Activated CD8-positive, alpha-beta memory T cell treated with anti-CD3 and anti-CD28 coated beads, Interleukin-2, amount 50 U/mL, for 4 hours (primary cell): ENCODE measurements at places on chromosomes 16 and 17.

DNA sequence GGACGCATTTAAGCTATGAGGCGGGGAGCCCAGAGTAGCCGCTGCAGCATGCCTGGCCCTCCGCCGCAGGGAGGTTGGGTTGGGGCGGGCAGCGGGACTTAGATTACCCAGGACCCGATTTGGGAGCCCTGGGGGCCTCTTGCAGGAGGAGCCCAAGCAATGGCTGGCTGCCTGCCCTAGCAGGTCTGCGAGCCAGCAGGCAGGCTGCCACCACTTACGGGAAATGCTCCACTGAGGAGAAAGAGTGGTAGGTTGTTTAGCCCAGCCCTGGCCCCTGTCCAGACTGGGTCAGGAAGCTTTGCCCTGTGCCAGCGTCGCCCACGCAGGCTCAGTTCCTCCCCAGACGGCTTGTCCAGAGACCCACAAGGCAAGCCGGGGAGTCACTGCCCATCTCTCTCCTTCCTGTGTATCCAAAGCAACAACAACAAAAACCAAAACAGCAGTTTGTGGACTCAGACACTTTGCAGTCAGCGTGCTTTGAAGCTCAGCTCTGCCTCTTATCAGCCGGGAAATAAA, 10.3 kb upstream of the TVP23A start:
- no peak for DNase-seq

- no peak for DNase-seq
These were observed 63.2 kb upstream of the RPL38 start for GRCh38 chr17:74140282-74140681.

GRCh38 chr17:44872131-44872768, 24.6 kb downstream of the HIGD1B start:
- DNase-seq = no peak

GRCh38 chr17:82047914-82048570, 3.6 kb downstream of the RFNG start:
- DNase-seq = no peak

GRCh38 chr16:52584354-52585320, 37.7 kb upstream of the TOX3 start:
- DNase-seq = no peak

- no peak for DNase-seq
These were observed 12.4 kb downstream of the RAB5C start for GRCh38 chr17:42142371-42142896.

DNA sequence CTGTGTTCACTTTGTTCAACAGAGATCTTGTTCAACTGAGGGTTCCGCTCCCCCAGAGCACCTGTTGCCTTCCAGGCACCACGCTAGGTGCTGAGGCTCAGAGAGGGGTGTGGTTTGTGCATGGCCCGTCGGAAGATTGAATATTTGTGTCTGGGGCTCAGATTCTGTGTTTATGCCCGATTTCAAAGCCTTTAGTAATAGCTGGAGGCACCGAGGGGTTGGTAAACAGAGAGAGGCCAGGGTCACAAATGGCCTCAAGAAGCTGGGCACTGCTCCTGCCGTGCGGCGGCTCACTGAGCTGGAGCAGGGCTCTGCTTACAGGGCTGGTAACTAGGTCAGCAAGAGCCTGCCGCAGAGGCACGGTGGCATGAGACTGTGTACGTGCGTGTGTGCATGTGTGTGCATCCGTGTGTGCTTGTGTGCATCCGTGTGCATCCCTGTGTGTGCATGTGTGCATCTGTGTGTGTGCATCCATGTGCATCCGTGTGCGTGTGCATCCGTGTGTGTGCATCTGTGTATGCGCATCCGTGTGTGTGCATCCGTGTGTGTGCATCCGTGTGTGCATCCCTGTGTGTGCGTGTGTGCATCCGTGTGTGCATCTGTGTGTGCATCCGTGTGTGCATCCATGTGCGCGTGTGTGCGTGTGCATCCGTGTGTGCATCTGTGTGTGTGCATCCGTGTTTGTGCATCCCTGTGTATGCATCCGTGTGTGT, 5.4 kb downstream of the ITGAE start:
- DNase-seq = peak; percentile 27

GRCh38 chr17:49746791-49747490, 17.0 kb downstream of the FAM117A start:
- no peak for DNase-seq

- no peak for DNase-seq
These were observed 10.0 kb downstream of the TMEM235 start for GRCh38 chr17:78241277-78242023.

- DNase-seq = no peak
These were observed 96.9 kb downstream of the ADCY9 start for GRCh38 chr16:4019371-4019791.

DNA sequence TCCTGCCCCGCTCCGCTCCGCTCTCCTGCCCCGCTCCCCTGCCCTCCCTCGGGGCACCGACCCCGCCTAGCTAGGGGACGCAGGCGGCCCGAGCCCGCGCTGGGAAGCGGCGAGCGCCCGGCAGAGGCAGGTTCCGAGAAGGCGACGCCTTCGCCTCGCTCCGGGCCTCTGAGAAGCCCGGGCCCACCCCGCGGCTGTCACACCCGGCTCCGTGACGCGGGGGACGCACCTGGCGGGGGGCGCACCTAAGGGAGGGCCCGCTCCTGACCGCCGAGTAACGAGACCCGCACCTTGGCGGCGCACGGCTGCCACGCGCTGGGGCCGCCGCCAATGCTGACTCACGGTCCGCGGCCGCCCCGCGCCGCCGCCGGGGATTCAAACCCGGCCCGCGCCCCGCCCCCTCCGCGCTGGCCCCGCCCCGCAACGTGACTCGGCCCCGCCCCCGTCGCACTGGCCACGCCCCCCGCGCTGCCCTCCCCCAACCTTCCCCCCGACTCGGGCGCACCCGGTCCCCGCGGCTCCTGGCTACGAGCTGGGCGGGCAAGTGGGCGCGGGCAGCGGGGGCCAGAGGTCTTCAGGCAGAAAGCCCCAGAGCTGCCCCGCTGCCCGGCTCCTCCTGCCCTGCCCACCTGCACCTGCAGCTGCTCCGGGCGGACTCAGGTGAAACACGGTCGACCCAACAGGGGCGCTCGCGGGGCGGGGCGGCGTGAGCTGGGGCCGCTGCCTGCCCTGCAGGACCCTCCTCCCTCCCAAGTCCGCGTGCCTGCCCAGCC, 27.8 kb downstream of the GNPTG start:
- DNase-seq = peak; percentile 65

- DNase-seq = no peak
These were observed 40.9 kb downstream of the SKAP1 start for GRCh38 chr17:48388955-48389743.

GRCh38 chr16:27993587-27993986, 69.9 kb downstream of the GSG1L start:
- DNase-seq = no peak

DNA sequence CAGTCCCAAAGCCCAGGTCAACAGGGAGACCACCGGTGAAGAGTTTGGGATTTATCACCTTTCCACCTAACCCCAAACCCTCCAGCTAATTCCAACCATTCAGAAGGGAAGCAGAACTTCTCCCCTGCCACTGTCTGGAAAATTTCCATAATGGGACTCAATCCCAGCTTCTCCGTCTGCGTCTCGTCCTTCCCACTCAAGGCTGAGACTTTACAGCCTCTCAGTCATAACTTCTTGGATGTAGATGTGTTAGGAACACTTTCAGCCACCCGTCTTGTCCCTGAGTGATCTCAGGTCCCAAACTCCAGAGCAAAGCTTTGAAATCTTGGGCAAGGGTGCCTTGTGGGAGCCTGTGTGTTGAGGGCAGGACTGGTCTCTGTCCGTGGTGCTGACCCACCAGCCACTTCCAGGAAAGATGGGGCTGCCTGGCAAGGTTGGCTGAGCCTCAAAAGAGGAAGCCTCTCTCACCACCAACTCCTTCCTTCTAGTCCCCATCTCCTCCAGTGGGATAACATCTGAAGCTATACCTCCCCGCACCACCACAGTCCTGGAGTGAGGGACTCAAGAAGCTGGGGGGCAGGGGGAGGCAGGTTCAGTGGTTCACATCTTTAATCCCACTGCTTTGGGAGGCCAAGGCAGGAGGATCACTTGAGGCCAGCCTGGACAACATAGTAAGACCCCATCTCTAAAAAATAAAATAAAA, 9.3 kb downstream of the GAS2L2 start:
- no peak for DNase-seq

DNA sequence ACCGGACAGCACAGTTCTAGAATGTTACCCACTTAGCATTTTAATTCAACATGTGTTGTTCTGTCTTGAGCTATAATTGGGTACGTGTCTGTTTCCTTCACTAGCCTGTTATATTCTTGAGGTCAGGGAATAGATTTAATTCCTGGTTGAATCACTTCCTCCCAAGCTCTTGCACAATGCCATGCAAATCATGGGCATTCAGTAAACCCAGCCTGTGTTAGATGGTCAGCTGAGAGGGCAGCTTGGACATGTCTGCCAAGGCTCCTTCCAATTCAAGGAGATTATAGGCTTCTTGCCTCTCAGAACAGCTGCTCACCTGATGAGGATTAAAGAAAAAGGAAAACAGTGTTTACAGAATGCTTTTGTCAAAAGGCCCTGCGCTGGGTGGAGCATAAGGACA, 12.6 kb downstream of the C1QTNF1 start:
- no peak for DNase-seq

- no peak for DNase-seq
These were observed 43.9 kb upstream of the KIFC3 start for GRCh38 chr16:57846078-57846697.
